ENCODE measurements at places on chromosomes 1 and 21.

DNA sequence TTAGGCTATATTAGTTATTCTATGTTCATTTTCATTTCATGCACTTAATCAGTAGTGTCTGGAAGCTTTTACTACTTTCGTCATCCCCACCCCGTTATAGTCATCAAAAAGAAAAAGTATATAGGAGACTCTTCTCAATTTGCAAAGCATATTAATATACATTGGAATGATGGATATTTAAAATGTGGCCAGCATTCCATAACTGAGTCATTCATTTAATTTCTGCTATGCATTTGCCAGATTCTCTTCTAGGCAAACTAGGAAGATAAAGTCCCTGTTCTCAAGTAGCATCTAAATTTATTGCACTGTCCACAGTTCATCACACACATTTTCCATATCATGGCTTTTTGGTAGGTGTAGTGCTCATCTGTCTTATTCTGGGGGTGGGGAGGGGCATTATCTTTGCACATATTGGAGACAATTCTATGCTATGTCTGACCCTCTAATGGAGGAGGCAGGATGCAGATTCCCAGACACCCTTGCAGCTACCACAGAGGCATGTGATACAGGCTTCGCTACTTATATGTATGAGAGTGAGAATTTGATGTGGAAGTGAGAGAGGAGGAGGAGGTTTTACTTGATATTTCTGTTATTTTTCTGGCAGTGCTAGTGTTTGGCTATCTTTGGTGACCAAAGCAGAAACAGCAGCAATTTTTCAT lies 125.8 kb downstream of the CTH start:
- DNase-seq = no peak

DNA sequence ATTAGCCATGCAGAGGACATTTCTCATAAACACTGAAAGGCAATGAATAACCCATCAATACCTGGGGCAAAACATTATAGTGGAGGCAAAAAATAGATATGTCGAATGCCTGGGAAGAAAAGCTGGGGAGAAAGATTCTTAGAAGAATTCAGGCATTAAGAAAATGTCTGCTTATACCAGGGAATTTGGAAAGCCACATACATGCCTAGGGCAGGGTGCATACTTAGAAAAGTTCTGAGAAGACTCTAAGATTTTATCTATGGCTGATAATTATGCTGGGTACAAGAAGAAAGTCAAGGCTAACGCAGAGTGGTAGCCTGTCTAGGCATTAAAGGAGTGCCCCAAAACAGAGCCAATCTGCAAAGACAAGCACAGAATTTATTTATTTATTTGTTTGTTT lies 18.4 kb downstream of the SLAMF6 start:
- no peak for DNase-seq

DNA sequence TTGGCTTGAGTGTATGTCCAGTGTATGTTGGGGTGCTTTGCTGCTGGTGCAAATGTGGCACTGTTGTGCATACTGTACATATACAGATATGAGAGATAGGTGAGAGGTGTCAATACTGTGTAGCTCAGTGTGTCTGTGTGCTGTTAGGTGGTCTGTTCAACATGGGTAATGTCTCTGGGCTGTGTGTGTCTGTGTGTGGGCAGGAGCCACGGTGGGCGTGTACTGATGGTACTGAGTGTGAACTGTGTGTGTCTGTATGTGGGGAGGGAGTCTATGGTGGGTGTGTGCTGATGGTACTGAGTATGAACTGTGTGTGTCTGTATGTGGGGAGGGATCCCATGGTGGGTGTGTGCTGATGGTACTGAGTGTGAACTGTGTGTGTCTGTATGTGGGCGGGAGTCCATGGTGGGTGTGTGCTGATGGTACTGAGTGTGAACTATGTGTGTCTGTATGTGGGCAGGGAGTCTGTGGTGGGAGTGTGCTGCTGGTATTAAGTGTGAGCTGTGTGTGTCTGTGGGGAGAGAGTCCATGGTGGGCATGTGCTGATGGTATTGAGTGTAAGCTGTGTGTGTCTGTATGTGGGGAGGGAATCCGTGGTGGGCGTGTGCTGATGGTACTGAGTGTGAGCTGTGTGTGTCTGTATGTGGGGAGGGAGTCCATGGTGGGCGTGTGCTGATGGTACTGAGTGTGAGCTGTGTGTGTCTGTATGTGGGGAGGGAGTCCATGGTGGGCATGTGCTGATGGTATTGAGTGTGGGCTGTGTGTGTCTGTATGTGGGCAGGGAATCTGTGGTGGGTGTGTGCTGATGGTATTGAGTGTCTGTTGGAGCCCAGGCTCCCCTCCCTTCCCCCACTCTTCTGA lies 32.2 kb upstream of the FOXO6 start:
- DNase-seq = no peak

DNA sequence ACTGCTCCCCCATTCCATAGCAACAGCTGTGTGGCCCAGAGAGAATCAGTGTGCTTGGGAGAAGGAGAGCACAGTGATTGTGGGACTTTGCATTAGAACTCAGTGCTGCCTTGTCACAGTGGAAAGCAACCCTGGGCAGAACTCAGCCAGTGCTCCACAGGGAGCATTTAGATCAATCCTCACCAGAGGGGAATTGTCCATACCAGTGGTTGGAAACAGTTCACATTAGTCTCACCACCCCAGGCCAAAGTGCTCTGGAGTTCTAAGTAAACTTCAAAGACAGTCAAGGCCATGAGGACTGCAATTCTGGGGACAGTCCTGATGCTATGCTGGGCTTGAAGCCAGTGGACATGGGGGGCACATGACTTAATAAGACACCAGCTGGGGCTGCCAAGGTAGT lies 12.9 kb upstream of the SMAP2 start:
- no peak for DNase-seq

- peak; percentile 59 for DNase-seq
These were observed 508 bp downstream of the RAVER2 start for GRCh38 chr1:64745181-64745985.

GRCh38 chr1:228345201-228345930 lies 61.3 kb downstream of the TRIM11 start:
- DNase-seq = no peak

DNA sequence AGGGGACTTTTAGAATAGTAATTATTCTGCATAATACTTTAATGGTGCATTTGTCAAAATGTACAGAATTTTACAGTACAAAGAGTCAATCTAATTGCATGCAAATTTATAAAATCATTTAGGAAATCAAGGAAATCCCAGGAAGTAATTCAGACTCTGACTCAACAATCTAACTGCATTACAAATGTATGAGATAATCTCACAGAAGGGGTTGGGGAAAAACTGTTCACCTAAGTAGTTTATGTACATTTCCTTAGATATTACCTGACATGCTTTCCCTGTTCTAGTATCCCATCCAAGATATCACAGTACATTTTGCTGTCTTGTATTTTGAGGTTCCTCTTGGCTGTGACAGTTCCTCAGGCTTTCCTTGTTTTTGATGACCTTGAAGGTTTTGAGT lies 4.7 kb downstream of the CRB1 start:
- peak; percentile 28 for DNase-seq

GRCh38 chr1:33445108-33445507 lies 14.2 kb upstream of the PHC2 start:
- DNase-seq = no peak

DNA sequence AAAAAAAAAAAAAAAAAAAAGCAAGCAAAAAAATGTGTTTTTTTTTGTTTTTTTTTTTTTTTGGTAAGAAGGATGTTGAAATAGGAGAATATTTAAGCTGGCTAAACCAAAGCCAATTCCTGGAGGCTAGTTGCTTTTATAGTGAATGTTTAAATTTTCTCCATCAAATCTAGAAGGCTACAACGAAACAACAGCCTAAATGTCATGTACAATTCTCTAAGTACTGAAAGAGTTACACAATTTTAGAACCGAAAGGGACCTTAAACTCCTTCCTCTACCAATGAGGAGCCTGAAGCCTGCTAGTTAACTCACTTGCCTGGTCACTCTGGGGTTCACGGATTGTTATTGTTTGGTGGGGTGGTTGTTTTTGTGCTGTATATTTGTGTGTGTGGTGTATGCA lies 3.5 kb downstream of the WLS start:
- DNase-seq = peak; percentile 81

- DNase-seq = no peak
These were observed 6.2 kb downstream of the NRAS start for GRCh38 chr1:114710360-114710759.

DNA sequence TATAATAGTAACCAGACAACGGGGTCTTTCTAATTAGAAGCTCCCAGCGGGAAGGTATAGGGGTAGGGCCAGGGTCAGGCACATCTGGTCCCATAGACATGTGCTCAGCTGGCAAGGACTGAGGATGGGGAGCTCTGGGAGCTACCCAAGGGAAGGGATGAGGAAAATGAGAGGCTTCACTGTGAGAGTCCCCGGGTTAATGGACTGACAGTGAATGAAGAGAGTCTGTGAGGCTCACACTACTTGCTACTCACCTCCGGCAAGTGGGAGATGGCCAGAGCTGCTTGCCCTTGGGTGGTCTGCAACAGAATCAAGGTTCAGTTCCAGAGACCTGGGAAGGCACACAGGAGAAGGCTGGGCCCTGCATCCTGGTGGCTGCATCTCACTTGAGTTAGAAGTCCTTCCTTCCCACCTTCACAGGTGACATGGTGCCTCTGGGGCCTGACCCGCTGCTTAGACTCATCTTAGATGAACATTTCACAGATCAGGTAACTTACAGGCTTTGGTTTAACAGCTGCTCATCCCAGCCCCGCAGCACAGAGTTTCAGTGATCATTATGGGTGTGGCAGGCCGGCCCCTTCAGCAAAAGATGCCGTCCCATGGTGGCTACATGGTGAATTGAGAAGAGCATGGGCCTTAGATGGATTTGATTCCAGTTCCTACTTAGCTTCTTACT lies 31.7 kb downstream of the EIF2D start:
- no peak for DNase-seq

GRCh38 chr1:17141441-17142197 lies 22.4 kb upstream of the PADI2 start:
- DNase-seq = no peak

DNA sequence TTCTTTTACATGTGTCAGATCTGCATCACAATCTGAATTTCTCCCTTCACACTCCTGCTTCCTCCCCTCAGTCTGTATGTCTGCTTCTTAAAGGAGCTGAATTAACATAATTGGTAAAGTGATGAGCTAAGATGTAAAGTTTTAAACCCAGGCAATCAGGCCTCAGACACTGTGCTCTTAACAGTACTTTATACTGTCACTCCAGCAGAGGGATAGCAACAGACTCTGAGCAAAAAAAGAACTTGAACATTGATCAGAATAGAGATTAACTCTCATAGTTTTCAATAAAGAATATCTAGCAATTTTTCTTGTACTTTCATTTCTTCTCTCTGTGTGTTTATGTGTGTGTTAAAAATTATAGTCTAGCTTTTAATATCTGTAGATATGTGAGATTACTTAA lies 110.3 kb downstream of the DUSP10 start:
- DNase-seq = no peak

DNA sequence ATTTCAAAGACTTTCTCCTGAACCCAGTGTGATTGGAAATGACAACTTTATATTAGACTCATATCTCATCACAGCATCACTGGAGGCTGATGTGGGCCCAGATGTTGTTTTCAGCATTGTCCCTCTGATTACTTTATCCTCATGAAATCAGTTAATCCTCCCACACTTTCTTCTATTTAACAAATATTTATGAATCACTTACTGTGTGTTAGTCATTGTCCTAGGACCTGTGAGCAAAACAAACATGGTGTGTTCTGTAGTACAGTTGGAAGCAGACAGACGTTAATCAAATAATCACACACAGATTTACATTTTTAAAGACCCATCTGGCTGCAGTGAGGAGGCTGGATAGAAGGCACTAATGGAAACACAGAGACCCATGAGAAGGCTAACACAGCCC lies 383.7 kb downstream of the PRDM2 start:
- no peak for DNase-seq

GRCh38 chr1:23537296-23537973 lies 6.4 kb upstream of the E2F2 start:
- DNase-seq = peak; percentile 64

DNA sequence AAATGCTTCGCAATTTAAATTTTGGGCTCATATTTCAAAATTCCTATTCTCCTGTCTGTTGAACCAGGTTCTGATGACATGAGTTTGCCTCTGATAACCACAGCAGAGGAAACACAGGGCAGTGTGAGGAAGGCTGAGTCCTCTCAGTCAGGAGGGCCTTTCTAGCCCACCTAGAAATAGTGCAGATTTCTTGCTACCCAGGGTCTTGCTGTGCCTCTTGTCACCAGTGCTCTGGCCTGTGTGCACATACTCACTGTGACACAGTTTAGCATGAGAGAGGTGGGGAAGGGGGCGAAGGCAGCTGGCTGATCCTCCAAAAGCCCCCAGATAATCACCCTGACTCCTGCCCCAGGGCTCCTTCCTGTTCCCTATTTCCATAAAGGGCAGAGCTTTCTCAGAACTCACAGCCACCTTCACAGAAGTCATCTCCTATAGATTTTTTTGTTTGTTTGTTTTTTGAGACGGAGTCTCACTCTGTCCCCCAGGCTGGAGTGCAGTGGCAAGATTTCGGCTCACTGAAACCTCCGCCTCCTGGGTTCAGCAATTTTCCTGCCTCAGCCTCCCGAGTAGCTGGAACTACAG lies 23.7 kb downstream of the ERRFI1 start:
- DNase-seq = no peak

- no peak for DNase-seq
These were observed 84.7 kb downstream of the PDE9A start for GRCh38 chr21:42737951-42738590.

- DNase-seq = no peak
These were observed 6.6 kb downstream of the LDLRAD2 start for GRCh38 chr1:21818656-21819055.

GRCh38 chr1:162421258-162422164 lies 9.6 kb upstream of the SH2D1B start:
- DNase-seq = no peak

DNA sequence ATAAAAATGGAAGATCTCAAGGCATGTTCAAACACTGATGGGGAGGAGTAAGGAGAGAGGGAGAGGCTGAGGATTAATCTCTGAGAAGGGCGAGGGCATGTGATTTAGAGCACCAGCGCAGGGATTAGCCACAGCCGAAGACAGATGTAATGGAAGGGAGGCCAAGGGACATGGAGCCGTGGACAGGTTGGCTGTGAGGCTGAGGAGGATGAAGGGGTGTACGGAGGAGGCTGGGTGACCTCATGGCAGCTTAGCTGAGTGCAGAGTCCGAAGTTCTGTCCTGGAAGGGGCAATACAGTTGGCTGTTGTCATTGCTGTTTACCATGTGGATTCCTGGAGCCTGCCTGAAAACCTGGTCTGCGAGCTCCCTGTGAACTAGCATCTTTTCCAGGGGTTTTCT lies 342.8 kb downstream of the RPS6KC1 start:
- DNase-seq = no peak

- DNase-seq = no peak
These were observed 110.4 kb upstream of the SPATA6 start for GRCh38 chr1:48582408-48582807.

- DNase-seq = no peak
These were observed 48.5 kb downstream of the C8B start for GRCh38 chr1:56917356-56917755.

DNA sequence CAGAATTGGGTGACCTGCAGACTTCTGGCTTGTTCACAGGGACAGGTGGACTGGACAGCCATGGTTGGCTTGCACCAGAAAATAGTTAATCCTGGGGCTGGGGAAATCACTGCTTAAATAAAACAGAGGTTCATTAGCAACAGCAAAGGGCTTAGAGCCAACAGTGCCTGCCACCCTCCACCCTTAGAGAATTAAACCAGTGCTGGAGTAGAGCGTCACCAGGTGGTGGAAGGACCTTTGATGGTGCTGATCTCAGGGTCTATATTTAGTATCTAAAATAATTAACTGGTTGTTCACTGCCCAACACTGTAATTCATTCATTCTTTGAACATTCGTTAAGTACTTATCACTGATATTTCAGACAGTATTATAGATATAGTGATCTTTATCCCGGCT lies 34.7 kb upstream of the PDE9A start:
- no peak for DNase-seq

All from fibroblast of lung (primary cell).